ENCODE measurements at places on chromosomes 2 and 18.

DNA sequence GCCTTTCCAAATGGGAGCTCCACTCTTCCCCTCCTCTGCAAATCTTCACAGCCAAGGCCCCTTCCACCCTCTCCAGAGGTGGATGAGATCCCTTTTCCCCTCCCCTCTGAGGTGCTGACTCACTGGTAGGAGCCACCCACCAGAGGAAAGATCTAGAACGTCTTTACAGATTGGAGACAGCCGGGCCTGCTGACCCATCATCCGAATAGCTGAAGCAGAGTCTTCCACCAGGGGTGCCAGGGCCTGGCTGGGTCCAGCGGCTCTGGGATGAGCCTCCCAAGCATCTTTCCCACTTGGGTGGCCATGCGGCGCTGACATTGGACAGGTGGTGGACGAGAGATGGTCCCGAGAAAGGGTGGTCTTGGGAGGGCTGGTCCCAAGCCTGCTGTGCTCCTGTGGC lies 9.0 kb downstream of the ERFE start:
- DNase-seq, result no peak

DNA sequence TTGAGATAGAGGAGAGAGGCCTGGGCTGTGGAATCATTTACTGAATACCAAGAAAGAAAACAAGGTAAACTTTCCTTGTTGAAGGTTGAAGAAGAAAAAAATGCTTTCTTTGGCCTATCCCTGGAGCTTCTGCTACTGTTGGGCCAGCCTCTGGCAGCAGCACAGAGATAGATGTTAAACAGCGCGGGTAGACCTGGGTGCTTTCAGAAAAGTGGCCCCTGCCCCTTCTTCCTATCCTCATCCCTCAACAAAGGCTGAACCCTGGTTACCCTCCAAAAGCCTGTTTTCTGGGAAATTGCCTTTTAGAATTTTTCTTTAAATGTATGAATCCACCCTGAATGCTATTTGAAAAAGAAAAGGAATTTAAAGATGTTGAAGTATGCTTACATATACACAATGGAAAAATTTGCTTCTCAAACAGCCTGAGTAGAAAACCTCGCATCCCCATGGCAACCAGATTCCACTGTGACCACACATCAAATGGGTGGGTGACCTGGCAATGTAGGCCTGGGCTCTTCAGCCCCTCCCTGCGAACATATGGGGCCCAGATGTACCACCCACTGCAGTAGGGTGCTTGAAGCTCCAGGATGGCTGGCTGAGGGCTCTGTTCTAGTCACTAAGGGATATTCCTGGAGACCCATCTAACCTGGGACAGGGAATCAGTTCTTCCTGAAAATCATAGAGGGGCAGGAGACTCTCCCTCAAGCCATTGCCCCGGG lies 23.4 kb upstream of the CHRNA1 start:
- no peak for DNase-seq

DNA sequence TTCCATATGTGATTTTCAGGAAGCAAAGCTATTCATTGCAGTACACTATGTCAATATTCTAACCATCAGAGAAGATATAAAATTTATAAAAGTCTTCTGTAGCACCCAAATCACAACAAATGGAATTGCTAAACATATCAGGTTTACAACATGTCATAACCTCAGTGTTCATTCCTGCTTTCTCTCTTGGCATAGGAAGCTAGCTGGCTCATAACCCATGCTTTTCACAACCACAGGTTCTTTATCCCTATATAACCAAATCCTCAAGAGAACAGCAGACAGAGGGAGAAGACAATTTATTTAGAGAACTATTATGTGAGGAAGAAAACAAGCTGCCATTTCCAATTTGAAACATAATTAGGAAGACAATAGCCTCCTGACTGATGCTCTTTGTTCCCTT lies 997.0 kb upstream of the ACVR2A start:
- no peak for DNase-seq

GRCh38 chr2:32355976-32356680 lies 695 bp upstream of the BIRC6 start:
- DNase-seq, result peak; percentile 46

DNA sequence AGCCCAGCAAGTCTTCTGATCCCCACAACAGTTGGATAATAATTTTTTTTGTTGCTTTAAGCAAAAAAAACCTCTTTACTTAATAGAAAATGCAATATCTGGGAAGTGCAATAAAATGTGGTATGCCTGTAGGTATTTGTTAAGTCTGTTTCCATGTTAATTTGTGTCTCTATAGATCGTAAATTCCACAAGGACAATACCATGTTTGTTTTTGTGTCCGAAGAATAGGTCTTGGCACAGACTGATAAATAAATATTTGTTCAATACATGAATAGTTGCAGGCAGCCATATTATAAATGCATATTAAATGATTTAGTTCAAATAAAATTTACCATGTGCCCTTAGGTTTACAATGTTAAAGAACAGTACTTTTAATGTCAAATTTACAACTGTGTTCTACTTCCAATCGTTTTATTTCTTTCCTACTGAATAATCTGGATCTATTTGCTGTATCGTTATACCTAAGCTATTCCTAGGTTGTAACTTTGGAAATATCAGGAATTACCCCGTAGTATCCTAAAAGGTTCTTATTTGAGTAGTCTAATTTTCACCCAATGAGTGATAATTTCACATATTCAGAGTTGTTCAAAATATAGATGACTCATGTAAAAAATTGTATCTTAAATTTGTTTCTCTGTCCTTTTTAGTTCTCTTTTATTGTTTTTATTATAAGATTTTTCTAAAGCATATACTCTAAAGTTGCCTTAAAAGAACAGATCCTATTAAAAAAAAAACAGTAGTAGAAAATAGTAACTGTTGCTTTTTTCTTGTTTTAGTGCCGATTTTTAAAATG lies 151.8 kb downstream of the EHBP1 start:
- DNase-seq, result no peak

GRCh38 chr2:65663831-65664407 lies 231.5 kb upstream of the SPRED2 start:
- no peak for DNase-seq

GRCh38 chr2:215745331-215745730 lies 268.0 kb downstream of the MREG start:
- DNase-seq, result no peak

- no peak for DNase-seq
Observed at GRCh38 chr2:215476424-215476823, 40.6 kb upstream of the FN1 start.

- DNase-seq, result no peak
Observed at GRCh38 chr2:43939695-43940256, 56.0 kb downstream of the LRPPRC start.

GRCh38 chr2:179817181-179817841 lies 44.1 kb downstream of the ZNF385B start:
- DNase-seq, result peak; percentile 1

DNA sequence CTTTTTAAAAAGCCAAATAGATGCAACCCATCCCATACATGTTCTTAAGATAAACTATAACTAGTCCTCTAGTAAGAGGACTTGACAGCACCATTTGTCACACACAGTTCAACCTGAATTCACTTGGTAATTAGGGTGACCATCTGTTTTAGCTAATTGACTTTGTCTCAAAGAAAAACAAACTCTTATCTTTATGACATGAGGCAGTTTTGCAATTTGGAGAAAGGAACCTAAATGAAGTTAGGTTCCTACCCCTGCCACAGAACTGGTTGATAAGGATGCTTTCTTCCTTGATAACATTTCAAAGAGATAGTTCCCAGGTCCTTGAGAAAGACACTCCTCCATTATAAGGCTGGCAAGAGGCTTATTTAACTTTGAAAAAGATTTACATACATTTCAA lies 57.4 kb upstream of the LRRTM1 start:
- DNase-seq, result no peak

- DNase-seq, result no peak
Observed at GRCh38 chr2:191950132-191950874, 103.4 kb upstream of the CAVIN2 start.

- peak; percentile 52 for DNase-seq
Observed at GRCh38 chr18:11005528-11005927, 143.8 kb downstream of the PIEZO2 start.

DNA sequence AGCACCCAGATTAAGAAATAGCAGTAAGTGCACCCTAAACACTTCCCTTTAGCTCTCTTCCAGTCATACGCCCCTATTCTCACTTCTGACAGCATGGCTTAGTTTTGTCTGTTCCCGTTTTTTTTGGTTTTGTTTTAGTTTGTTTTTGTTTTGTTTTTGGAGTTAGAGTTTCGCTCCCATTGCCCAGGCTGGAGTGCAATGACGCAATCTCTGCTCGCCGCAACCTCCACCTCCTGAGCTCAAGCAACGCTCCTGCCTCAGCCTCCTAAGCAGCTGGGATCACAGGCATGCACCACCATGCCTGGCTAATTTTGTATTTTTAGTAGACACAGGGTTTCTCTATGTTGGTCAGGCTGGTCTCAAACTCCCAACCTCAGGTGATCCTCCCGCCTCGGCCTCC lies 2067.7 kb downstream of the SUCLG1 start:
- no peak for DNase-seq

DNA sequence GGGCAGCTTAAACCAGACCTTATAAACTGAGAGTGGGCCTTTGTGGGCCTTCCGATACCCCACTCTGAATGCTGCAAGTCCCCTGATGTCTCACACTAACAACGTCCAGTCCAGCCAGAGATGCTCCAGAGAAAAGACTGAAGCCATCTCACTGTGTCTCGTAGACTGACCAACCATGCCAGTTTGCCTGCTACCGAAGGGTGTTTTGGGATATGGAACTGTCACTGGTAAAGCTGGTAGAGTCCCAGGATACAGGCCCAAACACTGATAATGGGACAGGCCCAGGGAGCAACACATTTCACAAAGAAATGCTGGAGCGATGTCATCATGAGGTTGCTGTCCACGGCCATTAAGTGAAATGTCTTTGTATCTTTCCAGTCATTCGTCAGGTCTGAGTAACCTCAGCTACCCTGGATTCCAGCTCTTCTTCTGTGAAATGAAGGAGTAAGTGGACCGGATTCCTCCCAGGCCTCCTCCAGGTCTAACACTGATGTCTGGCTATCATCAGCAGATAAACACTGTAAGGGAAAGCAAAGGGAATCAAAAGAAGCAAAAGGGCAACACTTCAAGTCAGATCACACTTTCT lies 81.6 kb downstream of the SLC5A7 start:
- DNase-seq, result no peak

- DNase-seq, result no peak
Observed at GRCh38 chr2:220107380-220107791, 480.0 kb downstream of the SLC4A3 start.

- no peak for DNase-seq
Observed at GRCh38 chr18:45374878-45375630, 240.2 kb upstream of the SLC14A2 start.

DNA sequence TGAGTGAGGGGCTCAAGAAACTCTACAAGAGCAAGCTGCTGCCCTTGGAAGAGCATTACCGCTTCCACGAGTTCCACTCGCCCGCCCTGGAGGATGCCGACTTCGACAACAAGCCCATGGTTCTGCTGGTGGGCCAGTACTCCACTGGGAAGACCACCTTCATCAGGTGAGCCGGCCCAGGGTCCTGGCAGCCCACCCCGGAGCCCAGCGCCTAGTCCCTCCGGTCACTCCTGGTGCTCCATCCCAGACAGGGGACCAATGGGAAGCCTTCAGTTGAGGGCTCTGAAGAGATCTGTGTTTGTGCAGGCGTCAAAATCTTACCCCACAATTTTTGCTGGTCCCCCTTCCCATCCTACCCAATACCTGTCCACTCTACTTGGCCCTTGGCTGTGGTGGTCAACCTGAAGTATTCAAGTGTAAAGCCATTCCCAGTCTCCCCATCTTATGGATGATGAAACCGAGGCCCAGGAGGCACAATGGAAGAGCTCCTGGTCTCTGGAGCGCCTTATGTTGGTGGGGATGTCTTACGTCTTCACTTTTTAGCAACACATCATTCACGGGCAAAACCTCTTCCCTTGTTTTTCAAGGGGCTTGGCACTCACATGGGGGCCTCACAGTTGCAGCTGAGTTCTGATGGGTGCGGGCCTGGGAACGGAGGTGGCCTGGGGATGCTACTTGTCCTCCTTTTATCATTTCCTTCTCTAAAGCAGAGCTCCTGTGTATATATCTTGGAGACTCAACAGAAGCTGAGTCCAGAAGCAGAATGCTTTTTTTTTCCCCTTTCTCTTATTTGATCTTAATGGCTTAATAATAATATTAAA lies 941 bp downstream of the EHD3 start:
- no peak for DNase-seq

- DNase-seq, result peak; percentile 92
Observed at GRCh38 chr2:165793779-165794535, at the start of gene GALNT3. Gene GALNT3 (minus strand): TSS chr2:165794247. CDS start chr2:165770700, 23,547 bp downstream.

GRCh38 chr18:76565238-76566173 lies 70.5 kb upstream of the ZNF516 start:
- peak; percentile 90 for DNase-seq

- no peak for DNase-seq
Observed at GRCh38 chr2:36549165-36549574, 48.8 kb downstream of the FEZ2 start.

- DNase-seq, result peak; percentile 83
Observed at GRCh38 chr2:196987649-196988364, 61.3 kb upstream of the PGAP1 start.

DNA sequence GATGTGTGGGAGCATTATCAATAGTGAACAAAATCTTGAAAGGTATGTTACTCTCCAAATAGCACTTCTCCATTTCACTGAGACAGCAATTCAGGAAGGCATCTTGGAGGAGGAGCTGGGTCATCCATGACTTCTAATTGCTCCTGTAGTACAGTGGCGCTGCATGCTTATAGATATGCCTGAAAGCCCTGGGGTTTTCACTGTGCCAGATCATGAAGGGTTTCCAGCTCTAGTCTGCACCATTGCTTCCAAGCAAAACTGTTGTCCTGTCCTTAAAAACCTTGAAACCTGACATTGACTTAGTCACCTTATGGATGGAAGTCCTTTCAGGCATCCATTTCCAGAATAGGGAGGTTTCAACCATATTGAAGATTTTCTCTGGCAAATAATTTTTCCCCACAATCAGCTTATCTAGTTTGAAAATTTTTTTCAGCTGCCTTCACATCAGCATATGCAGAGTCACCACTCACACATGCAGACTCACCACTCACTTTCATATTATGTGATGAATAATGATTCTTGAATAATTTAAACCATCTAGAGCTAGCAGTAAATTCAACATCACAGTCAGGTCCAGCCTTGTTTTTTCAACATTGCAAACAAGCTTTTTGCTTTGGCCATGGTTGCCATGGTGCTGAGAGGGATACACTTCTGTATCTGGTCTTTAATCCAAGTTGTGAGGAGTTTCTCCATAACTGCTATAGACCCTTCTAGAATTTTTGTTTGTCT lies 297.1 kb downstream of the CLIP4 start:
- no peak for DNase-seq

DNA sequence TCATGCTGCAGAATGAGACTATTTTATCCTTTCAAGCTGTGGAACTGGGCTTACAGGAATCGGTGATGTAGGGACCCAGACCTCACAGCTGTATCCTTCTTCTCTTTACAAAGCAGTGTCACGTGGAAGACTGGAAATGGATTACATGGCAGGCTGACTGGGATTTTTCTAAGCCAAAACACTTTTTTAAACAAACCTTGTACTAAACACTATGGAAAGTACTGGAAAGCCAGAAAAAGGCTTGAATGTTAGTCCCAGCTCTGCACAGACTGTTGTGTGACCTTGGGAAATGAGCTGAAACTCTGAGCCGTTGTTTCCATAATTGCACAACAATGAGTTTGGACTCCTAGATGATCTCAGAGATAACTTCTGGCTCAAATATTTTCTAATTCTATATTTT lies 7.6 kb upstream of the ADAM23 start:
- DNase-seq, result no peak

All from RWPE1 (cell line).